ENCODE measurements at places on chromosomes 2 and 18.

GRCh38 chr2:11502740-11503292 lies 31.0 kb upstream of the GREB1 start:
- no peak for DNase-seq

- DNase-seq: no peak
Measured at GRCh38 chr2:79100285-79100684, 12.5 kb upstream of the REG1B start.

- DNase-seq: no peak
Measured at GRCh38 chr2:205555566-205556230, 126.6 kb upstream of the NRP2 start.

GRCh38 chr2:25957743-25958142 lies 24.6 kb downstream of the KIF3C start:
- DNase-seq: no peak

GRCh38 chr2:178804791-178805190 lies 2.4 kb downstream of the TTN start:
- DNase-seq: peak; percentile 57

- peak; percentile 31 for DNase-seq
Measured at GRCh38 chr2:190407246-190407661, 901 bp upstream of the MFSD6 start.

GRCh38 chr2:206435742-206436141 lies 7.6 kb upstream of the ADAM23 start:
- no peak for DNase-seq

GRCh38 chr18:9989481-9989880 lies 75.7 kb downstream of the VAPA start:
- DNase-seq: no peak

DNA sequence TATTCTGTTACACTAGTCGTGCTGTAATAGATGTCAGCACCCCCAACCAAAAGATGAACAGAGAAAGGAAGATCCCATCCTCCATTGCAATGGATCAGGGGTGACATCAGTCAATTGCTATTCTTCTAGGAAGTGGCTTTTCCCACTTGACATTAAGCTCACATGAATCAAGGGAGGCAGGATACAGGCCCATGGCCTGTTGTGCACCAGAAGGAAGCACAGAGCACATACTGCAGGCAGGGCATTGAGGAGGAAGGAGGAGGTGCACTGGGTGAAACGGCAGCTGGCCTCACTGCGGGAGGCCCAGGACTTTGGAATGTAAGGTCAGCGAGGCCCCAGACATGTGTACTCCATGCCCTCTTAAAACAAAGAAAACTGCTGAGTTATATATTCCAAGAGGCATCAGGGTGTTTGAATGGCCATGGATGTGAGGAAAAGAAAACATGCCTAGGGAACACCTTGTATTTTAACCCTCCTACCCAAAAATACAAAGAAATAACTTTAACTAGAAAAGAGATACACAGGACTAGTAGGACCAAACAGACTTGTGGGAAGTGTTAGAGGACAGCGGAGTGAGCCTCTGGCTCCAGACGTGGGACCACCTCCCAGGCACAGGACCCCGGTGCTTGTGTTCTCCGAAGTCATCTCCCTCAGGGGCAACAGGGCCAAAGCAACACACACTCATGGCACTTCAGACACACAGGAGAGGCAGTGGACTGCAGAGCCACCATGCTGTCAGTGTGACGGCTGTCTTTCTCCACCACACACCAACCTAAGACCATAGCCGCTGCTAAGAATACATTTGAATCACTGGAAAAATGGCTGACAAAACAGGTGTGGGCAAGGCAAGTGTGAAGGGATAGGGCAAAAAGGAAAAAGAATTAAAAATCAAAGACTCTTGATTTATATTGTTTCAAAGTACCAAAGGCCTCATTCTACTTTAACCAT lies 51.4 kb upstream of the RIOK3 start:
- no peak for DNase-seq

DNA sequence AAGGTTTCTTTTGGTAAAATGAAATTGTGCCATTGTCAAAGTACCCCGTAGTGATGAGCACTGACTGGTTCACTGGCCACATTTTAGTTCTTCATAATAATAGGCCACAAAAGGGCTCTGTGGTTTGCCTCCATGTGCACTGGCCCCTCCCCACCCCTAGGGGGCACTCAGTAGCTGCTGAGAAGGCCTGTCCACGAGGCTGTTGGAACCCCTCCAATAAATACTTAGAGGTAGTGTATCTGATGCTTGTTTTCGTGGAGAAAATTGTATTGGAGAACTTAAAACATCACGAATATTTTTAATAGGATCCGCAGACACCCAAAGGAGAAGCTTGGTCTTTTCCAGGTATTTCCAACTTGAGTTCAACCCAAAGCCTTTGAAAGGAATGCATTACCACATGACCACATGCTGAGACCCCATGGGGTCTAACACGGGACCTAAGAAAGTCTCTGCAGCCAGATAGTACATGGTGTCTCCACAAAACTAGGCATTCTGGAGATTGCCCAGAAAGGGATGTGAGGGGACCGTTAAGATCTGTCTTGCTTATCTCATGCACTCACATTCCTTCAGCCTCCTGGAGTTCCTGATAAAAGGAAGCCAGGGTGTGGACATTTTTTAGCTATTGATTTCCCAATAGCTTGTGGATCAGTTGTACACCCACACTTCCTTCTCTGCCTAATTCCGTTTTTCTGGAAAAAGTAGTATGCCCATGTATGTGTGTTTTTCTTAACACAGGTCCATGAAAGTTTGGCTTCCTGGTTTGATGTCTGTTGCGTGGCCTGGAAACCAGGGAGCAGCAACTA lies 28.5 kb upstream of the NOSTRIN start:
- peak; percentile 90 for DNase-seq

- DNase-seq: peak; percentile 20
Measured at GRCh38 chr18:48955830-48956261, 5.1 kb upstream of the SMAD7 start.

DNA sequence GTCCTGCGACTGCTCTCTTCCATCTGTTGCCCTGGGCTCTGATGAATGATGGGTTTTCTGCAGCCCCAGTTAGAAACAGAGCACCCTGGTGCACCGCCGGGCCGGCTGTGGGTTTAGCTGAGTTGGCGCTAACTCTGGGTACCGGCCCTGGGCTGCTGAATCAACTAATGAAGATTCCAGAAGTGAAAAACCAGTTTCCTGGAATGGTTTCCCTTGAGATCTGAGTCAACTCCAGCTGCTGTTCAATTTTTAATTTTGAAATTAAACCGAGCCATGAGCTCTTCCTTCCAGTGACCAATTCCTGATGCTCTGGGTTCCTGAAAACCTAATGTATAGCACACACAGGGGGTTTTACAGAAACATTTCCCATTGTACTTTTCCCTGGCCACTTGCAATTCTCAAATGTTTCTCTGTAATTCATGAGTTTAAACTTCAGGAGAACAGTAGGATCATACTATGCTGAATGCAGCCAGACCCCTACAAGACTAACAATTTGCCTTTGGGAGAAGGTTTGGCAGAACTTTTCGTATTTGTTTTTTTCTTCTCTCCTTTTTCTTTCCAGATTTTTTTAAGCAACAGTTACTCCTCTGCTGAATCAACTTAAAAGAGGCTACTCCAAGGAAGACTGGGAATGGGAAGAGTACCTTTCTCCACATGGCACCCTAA lies 5.5 kb downstream of the COL6A3 start:
- no peak for DNase-seq

GRCh38 chr2:55054106-55054875 lies 4.0 kb upstream of the RTN4 start:
- no peak for DNase-seq

GRCh38 chr2:148594216-148594615 lies 50.3 kb upstream of the EPC2 start:
- DNase-seq: no peak
